ENCODE measurements at places on chromosomes 7 and 10.
A peak's percentile ranks its signal among the peaks of the same experiment; 100 is the strongest.

- DNase-seq = no peak
Observed at GRCh38 chr10:86364491-86365345, 1.9 kb downstream of the GRID1 start.

- DNase-seq = no peak
Observed at GRCh38 chr7:111029141-111029572, 61.8 kb upstream of the LRRN3 start.

DNA sequence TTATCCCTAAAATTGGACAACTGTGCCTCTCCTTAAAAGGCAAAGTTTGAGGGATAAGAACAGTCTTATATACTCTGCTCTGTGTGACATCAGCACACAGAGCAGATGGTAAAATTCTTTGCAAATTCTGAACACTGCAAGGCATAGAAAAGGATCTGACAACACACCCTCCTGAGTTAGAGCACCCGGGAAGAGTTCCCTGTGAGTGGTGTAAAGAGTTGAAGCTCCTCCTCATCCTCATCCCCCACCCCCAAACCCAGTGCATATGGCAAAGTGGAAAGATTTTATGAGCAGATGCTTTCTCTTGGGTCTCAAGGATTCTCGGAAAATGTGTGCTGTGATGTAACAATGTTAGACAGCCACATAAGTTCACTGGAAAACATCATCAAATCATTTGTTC lies 40.0 kb upstream of the DGKI start:
- no peak for DNase-seq

DNA sequence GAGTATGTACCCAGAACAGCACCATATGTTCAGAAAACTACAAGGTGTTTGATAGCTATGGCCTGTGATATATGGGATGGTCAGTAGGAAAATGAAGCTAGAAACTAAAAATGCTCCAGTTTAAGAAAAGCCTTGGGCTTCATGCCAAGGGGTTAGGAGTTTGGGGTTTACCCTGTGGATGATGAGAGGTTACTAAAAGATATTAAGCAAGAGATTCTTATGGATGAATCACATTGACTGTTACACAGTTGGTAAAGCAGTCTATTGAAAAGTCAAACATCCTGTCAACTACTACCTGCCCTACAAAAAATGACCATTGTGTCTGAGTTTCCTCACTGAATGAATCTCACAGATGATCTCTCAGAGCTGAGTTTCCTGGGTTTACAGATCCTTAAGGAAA lies 166.2 kb upstream of the INHBA start:
- no peak for DNase-seq

DNA sequence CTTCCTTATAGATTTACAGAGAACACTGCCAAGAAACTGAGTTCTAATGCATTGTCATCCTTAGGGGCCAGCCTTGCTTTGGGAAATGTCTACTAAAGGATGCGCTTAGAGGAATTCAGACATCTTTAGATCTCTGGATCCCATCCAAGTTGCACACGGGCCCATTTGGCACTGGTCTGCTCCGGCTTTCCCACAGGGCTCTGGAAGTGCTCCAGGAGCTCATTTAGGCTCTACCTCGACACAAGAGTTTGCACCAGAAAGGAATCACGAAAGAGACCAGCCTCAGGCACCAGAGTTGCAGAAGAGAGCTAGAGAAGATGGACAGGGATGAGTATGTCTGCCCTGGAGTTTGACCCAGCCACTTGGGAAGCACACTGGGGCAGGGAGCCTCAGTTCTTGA lies 150.1 kb upstream of the TMEM72 start:
- no peak for DNase-seq

DNA sequence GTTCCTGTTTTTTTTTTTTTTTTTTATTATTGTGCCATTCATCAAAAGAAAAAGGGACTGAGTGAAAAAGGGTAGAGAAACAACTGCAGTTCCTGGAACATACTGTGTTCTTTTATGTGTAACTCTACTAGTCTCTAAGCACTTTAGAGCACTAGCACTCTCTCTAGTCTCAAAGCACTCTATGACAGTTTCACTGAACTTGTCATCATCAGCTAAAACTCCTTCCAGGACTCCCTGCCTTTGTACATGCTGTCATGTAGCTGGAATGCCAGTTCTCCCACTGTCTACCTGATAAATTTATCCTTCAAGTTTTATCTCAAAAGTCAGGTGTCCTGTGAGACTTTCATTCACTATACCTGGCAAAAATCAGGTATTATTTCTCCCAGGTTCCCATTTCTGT lies 146.1 kb downstream of the RNF133 start:
- no peak for DNase-seq

DNA sequence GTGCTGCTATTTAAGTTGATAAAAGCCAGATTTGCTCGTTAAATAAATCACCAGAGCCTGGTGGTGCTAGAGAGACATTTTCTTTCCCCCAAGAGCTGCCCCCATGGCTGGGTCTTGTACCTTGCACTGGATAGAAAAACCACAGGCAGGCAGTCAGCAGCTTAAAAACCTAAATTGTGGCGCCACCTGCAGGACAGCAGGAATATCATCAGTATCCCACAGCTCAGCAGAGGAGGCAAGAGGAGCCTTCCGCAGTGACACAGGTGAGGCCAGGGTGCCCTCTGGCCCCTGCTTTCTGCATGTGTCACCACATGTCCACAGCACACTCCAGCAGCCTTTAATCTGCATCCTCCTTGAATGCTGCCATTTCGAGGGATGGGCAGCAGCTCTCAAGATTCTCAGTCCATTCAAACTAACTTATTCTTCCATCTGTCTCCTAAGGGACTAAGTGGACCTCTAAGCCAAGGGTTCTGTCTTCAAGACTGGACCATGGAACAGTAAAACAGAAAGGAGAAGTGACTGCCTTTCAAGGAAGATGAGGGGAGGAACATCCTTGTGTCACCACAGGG lies 4.5 kb upstream of the PLXNA4 start:
- peak; percentile 47 for DNase-seq

- DNase-seq = no peak
Observed at GRCh38 chr7:47389171-47389922, 192.6 kb downstream of the TNS3 start.

GRCh38 chr10:48535416-48536155 lies 69.3 kb downstream of the ARHGAP22 start:
- DNase-seq = no peak

DNA sequence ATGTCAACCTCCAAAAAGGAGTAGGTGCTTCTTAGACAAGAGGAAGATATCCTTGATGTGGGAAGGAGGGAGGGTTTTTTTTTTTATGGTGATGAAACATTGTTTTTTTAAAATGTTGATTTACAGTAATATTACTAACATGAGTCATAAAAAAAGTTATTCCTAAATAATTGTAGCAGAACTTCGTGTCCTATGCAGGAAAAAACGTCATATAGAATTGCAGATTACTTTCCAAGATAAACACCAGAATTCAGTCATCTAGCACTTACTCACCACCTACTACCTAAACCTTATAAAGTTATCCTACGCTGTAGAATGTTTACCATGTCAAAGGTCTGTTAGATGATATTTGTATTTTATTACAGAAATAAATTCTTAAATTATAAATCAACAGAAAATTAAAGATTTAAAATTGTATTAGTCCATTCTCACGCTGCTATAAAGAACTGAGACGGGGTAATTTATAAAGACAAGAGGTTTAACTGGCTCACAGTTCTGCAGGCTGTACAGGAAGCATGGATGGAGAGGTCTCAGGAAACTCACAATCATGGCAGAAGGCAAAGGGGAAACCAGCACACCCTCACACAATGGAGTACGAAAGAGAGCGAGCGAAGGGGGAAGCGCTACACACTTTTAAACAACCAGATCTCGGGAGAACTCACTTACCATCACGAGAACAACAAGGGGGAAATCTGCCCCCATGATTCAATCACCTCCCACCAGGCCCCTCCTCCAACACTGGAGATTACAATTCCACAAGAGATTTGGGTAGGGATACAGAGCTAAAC lies 105.2 kb upstream of the NEBL start:
- peak; percentile 40 for DNase-seq

- no peak for DNase-seq
Observed at GRCh38 chr7:129769866-129770808, 158.6 kb downstream of the NRF1 start.

DNA sequence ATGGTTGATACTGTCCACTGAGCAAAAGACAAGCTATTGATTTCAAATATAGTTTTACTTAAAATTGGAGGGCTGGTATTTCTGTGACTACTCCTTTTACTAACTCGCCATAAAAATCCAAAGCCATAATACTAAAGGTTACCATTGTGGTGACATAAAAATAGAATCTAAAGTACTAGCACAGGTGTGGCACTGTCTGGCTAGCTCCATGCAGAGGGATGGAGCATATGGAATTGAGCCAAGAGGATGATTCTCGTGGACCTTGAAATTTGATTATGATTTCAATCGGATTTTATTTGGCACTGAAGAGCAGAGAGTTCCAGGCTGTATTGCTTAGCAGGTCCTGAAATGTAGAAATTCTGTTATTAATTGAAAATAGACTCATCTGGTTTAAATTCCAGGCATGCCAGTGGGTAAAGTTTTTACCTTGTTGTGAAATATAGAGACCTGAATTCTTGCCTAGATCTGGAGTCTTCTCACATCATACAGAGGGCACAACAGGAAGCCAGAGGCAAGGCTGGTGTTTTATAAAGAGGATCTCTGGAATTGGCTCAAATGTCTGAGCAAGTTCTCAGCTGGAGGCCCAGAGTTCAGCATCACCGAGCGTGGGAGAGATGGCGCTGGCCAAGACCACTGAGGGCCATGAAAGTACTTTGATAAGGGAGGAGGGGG lies 29.9 kb upstream of the DLD start:
- no peak for DNase-seq

DNA sequence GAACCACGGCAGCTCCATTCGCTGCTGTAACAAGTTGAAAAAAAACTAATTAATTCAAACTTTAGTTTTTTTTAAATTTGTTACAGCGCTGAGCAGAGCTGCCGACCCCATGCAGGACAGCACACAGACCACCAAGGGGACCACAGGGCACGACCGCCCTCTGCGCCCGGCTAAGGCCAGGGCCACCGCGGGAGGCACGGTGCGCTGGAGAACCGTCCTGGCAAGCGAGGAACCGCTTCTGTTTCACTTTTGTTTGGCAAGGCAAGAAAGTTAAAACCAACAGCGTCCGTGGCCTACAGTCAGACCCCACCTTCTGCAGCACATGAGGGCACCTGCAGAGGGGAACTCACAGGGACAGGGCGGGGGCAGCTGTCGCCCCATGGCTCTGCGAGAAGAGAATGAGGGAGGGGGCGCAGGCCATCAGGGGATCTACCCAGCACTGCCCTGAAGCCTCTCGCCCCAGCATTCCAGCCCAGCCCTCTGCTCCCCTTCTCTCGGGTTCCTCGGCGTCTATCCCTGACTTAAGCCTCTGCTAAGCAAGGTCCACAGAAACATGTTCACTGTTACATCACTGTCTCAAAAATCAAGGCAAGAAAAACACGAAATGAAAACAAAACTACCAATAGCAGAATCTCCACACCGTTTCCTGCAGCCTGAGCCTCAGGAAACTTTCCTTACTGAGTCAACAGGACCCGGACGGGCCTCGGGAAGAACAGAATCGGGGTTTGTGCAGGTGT lies 204.4 kb downstream of the DIP2C start:
- DNase-seq = no peak

- DNase-seq = no peak
Observed at GRCh38 chr7:85821926-85822325, 635.1 kb upstream of the SEMA3D start.

DNA sequence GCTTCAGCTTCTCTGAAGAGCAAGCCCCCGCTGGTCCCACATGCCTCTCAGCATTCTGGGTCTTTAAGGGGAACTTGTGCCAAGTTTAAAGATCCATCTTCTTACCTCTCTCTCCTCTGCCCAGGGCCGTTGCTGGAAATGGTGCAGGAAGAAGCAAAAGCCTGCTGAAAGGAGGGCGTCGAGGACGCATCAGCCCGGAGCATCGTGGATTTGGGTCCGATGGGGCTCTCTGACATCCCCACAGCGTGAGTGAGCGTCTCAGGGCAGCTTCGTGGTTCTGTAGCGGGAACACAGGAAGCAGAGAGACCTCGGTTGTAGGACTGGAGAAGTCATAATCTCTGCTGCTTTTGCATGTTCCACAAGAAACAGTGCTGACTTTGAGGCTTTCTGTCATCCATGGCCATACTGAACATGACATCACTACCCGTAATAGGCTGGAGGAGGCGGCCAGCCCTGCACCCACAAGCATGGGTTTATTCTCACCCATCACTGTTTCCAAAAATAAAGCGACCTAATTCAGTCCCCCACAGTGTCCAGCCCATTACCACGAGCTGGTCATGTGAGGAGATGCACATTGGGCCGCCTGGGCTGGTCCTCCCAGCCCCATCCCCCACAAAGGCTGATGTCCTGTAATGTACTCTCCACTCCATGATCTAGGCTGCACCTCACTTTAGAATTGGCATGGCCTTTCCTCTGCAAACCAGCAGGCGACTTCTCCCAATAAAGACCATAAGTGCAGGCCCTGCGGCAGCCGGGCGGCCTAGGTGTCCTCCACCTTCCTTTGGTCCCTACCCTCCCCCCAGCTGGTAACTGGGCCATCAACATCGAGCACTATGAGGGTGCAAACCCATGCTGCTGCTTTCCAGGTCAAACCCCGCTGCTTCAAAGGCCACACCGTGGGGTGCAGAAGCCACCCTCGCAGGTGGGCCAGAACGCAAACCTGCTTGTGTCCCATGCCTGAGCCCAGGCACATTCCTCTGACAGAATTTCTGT lies 276.9 kb downstream of the TNS3 start:
- DNase-seq = no peak

GRCh38 chr7:125390981-125391380 lies 461.4 kb upstream of the POT1 start:
- DNase-seq = no peak

DNA sequence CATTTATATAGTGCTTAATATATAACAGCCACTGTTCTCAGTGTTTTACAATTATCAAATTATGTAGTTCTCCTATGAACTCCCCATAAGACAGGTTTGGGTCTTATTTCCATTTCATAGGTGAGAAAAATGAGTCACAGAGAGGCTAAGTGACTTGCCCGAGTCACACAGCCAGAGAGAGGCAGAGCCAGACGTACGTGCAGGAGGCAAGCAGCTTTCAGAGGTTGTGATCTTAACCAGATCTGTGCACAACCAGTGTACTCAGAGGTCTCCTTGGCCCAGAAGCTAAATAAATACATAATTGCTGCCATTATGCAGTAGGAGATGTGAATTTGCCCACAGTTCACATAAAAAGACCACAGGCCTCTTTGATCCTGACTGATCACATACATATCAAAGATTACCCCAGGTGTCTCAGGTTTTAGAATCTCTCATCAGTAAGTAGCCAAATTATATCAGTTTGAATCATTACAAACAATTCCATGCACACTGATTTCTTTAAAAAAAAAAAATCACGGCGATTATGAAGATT lies 304.7 kb upstream of the AOAH start:
- no peak for DNase-seq

DNA sequence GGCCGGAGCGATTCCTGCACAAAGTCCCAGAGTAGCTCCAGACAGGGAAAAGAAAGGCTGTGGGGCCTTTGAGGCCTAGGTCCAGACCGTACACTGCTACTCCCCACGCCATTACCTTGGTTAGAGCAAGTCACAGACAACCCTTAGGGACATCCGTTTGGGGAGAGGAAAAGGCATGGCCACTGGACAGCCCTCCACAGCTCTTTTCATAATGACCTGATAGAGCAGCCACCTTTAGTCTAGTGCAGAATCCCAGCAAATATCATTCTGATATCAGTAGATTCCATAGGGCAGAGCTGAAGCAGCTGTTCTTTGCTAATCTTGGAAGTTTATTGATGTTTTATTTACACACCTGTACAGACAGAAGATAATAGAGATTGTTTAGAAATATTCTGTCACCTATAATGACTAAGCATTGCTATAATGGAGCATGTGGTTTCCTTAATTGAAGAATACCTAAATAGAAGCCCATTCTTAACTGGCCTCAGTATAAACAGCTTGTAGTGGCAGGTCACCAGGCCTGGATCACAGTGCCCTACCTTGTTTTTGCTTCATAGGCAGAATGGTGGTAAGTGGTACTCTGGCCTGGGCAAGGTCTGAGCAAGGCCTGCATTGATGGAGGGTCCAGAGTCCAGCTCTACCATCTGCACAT lies 27.9 kb downstream of the OGDH start:
- DNase-seq = no peak
